T follicular helper cell (primary cell): ENCODE measurements at places on chromosomes 3 and 15.

GRCh38 chr3:23743141-23743784 lies 62.5 kb upstream of the UBE2E1 start:
- DNase-seq, result no peak

GRCh38 chr3:110419096-110419495 lies 652.5 kb upstream of the NECTIN3 start:
- no peak for DNase-seq

DNA sequence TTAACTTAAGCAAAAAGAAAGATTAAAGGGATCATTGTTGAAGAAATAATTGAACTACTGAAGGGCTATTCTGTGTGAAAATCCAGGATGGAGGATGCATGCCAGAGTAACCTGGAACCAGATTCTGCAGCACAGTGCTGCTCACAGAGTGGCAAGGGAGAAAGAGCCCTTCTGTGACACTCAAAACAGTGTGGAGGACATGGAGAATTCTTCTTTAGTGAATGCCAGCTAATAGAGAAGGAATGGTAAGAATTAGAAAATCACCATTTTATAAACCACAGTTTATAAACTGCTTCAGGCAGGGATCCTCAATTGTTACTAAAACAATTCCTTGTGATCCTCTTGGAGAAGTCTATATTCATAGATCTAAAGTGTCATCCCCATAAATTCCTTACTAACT lies 70.4 kb upstream of the ARHGEF26 start:
- DNase-seq, result no peak

- DNase-seq, result no peak
Measured at GRCh38 chr3:112013784-112014143, 15.0 kb downstream of the TAGLN3 start.

DNA sequence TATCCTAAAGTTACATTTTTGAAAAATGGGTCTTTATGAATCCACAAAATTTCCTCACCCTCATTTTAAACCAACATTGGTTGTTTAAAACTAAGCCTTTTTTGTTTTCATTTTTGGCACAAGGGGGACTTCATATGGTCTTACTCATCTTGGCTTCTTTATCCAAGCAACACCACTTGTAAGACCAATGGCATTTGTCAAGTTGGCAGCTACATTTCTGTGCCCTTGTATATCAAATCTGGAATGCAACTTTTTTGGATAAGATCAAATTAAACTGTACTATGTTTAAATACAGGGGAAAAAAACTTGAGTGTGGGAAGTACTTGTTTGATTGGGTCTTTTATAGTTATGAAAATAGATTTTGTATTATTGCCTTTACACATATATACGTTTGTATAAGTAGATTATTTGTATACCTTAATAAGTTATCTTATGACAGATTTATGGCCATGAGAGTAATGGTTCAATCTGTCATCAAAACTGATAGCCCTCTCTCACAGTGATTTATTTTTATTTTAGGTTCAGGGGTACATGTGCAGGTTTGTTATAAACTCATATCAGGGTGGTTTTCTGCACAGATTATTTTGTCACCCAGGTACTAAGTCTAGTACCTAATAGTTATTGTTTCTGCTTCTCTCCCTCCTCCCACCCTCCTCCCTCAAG lies 43.4 kb downstream of the GPR160 start:
- DNase-seq, result no peak

DNA sequence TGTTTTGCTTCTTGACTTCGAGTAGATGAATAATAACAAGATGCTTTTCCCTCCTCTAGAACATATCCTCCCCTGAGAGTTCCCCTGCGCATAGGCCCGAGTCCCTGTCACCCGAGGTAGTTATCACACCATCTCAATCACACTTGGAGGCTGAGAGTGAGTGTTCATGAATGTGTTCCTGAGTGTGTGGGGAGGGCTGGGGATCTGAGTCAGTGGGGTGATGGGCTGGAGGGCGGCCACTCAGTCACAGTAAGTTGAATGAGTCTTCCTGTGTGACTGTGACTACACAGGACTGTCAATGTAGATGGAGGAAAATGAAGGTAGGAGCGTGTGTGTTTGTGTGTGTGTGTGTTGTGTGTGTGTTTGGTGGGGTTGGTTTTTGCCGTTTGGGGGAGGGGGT lies 71.0 kb downstream of the SETD5 start:
- DNase-seq, result no peak

- no peak for DNase-seq
Measured at GRCh38 chr15:57500979-57501576, 90.6 kb upstream of the MYZAP start.

- no peak for DNase-seq
Measured at GRCh38 chr3:149180057-149180573, 41.5 kb downstream of the CP start.

DNA sequence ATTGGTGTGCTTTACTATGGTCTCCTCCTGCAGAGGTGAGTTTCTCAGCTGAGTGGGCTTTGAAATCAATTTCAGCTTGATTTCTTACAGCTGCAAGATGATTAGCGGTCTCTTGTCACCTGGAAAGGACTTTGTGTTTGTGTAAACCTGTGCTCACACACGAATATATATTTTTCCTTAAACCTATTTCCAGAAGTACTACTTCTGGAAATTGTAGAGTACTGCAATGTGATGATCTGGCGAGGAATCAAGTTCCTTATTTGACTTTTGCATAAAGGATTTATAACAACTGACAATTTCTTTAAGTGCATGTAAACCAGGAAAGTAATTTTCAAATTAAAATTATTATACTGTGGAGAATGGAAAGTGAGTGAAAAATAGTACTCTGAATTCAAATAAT lies 2.1 kb downstream of the MCTP2 start:
- DNase-seq, result no peak

- no peak for DNase-seq
Measured at GRCh38 chr3:142180761-142181362, 31.5 kb upstream of the TFDP2 start.

DNA sequence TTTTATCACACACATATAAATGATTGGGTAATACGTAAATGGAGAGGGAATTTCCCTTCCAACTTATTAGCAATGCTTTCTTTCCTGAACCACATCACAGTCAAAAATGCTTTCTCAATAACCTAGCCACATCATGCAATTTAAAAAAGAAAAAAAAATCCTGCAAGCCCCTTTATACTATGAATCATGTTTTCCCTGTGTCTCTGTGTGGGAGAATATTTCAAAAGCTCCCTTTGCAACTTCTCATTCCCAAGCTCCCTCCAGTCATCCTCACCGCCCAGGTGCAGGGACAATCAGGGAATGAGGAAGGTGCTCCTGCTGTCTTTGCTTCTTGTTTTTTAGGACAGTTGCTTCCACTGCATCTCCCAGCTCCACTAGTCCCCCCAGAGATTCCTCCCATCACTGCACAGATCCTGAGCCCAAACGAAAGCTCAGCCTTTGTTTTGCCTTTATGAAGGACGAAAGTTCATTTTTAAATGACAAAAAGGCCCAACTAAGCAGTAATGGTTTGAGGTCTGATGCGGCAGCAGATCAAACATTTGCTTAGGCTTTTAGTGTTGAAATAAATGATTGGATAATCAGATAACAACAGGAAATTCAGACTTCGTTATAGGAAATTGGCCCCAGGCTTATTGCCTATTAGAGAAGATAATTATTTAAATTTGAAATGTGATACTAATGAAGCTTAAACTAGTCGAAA lies 47.8 kb upstream of the ADGRG7 start:
- DNase-seq, result no peak

DNA sequence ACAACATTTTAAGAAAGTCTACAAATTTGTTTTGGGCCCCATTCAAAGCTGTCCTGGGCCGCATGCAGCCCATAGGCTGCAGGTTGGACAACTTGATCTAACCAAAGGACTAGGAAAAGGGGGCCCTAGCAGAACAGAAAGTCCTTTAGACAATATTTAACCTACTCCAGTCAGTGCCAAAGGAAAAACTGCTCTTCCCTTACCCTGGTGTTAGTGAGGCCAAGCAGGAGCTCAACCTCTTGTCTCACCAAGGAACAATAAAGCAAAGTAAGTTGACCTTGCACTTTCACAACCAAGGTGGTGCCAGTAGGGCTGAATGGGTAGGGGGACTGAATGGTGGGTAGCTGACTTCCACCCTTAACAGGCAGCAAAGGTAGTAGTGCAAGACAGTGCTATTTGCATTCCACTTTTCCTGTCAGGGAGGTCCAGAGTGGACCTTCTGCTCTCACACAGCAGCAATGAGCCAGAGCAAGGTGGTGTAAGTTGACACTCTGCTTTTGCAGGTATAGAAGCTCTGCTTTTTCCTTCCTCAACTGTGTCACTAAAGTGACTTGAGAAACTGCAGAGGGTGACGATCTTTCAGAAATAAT lies 124.9 kb downstream of the WDR72 start:
- no peak for DNase-seq

DNA sequence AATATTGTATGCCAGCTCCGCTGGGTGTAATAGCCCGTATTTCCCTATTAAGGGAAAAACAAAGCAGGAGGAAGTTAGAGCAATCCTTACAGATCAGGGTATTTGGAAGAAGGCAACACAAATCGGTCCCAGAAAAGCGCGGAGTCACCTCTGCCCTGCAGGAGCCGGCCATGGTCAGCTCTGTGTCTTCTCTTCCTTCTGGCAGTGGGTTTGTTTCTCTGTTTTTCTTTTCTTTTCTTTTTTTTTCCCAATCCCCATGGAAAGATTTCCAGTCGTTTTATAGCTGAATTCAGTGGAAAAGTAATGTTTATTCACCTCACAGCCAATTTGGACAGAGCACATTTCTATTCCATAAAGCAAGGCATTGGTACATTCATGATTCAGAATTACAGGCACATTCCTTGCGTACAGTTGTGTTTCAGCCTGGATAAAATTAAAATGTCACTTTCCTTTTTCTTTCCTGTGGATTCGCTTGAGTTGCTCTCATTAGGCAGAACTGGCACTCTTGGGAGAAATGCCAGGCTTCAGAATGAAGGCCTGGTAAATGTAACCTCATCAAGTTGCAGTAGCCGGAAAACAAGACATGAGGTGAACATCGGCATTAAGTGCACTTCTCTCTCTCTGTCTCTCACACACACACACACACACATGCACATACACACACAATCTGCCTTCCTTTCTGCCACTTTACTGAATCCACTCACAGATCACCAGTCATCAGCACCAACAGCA lies 204.5 kb upstream of the UBE2E1 start:
- DNase-seq, result no peak

GRCh38 chr3:11698326-11699082 lies 54.8 kb upstream of the VGLL4 start:
- no peak for DNase-seq

DNA sequence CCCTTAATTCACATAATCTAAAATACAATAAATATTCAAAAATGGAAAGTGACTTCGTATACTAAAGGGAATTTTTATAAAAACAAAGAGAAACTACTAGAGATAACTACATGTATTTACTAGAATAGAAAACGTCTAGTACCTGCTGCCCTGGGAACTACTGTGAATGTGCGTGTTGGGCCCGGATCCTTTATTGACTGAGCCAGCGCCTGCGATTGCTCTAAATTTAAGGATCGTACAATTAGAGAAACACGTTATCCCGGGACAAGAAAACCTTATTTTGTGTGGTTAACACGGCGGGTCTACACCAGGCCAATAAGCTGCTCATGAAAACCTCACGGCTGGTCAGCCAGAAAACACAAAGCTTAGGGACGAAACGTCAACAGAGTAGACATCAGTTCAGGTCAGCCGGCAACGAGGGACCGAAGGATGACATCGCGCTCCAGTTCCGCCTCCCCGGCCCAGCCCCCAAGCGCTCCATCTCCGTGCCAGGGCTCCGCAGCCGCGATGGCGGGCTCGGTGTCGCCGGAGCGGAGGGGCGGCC lies 555 bp downstream of the TM2D3 start:
- no peak for DNase-seq

- no peak for DNase-seq
Measured at GRCh38 chr3:46466273-46466672, 1.6 kb upstream of the LTF start.

GRCh38 chr15:39417366-39418134 lies 163.3 kb upstream of the THBS1 start:
- DNase-seq, result no peak

- DNase-seq, result no peak
Measured at GRCh38 chr3:32759342-32759741, 58.5 kb upstream of the TRIM71 start.

DNA sequence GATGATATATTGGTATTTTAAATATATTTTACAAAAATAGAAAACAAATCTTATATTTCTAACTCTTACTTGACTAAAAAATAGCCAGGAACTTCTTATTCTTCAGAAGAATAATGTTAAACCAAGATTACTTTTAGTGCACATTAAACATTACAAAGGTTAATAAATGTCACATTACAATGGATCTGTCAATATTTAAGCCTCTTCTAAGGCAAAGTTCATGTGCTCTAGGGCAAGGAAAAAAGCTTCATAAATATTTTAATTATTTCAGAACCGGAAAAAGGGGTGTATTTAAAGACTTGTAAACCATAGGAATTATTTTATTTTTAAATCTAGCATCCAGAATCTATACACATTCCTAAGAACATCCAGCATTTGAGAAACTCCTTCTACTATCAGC lies 166.9 kb upstream of the ROBO2 start:
- DNase-seq, result no peak

DNA sequence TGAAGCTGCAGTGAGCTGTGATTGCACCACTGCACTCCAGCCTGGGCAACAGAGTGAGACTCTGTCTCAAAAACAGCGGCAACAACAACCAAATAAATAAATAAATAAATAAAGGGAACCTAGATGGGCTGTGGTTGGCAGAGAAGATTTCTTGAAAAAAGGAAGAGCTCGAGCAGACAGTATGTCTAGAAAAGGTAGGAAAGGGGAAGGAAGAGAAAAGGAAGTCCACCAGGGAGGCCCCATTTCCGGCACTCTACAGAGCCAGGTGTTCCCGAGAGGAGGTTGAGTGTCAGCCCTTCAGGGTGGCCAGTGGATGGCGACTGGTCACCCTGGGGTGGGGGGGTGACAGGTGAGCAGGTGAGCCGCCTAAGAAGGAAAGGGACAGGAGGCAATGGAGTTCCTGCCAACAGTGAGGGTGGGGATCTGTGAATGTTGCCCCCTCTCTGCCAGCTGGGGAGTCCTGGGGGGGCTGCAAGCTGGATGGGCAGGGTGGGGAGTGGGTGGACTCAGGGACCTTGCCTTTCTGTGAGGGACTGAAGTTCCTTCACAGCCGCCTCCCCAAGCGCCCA lies 14.8 kb downstream of the PAQR5 start:
- no peak for DNase-seq

GRCh38 chr3:134544316-134544715 lies 58.5 kb downstream of the CEP63 start:
- no peak for DNase-seq

DNA sequence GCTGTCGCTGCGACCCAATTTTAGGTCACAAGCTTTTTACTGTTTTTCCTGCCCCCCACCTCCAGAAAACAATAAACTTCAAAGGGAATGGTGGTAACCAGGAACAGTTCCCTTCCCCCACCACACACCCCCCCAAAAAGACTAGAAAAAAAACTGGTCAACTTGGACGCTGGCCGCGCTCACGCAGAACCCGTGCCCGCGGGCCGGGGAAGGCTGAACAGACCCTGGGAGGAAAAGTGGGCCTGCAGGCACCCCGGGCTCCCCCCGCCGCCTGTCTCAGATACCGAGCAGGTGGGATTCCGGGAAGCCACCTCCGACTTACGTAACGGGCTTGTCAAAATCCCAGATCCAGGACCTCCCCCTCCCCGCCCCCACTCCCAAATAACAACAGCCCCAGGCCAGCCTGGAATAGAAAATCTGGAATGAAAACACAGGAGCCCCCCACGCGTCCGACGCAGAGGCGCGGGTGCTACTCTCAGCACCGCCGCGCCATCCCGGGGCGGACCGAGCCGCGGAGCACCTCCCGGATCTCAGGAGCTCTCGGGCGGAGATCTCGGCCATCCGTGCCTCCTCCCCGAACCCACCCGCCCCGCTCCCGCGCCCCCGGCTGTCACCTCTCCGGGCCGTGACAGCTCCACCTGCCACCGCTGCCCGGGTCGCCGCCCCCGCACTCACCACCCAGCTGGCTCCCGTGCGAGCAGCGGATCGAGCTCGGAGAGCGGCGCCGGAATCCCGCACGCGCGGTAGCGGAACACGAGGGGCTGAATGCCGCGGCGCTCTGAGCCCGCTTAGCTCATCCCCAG lies 557 bp downstream of the DENND4A start:
- DNase-seq, result no peak
